ENCODE measurements at places on chromosomes 12 and 14.

DNA sequence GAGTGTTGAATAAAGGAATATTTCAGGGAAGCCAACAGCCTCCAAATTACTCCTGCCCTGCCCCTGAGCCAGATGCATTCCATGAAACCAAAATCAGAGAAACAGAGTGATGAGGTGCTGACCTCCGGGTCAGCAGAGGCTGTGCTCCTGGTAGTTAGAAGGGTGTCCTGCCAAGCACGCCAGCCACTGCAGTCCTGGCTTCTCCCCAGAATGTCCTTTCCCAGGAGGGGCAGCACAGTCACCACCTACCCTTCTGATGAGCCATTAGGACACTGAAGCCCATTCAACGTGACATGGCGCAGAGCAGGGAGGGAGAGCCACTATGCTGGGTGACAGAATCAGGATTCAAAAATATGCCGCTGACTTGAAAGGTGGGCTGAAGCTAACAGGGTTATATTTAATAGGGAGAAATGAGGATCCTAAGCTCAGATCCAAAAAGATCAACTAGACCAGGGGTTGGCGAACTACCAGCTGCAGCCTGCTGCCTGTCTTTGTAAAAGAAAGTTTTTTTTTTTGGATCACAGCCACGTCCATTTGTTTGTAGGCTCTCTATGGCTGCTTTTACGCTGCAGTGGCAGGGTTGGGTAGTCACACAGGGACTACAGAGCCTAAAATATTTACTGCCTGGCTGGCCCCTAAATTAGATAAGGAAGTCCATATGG, 34.5 kb upstream of the PLEK2 start:
- DNase-seq, result no peak

DNA sequence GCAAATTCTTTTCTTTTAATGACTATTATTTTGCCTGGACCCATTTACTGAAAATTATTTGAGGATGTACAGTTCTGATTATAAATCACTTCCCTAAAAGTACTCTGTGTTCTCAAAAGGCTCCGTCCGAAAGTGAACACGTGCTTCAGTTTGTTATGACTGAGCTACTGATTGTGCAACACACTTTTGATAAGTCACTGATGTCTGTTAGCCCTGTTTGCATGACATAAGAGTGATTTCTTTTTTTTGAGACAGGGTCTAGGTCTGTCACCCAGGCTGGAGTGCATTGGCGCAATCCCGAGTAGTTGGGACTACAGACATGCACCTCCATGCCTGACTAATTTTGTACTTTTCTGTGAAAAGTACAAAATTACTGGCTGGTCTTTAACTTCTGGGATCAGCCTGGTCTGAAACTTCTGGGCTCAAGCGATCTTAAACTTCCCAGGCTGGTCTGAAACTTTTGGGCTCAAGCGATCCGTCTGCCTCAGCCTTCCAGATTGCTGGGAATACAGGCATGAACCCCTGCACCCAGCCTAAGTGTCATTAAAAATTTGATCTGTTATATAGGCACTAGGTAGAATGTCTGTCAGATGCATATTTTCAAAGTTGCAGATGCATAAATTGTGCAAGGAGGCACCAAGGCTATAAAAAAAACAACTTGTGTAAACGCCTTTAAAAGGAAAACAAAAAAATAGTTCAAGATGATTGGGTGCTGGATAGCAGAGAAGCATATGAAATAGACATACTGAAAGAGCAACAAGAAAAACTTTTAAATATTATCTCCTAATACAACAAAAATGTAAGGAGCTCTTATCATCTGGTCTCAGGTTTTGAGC, 111.5 kb downstream of the SRGAP1 start:
- DNase-seq, result no peak

DNA sequence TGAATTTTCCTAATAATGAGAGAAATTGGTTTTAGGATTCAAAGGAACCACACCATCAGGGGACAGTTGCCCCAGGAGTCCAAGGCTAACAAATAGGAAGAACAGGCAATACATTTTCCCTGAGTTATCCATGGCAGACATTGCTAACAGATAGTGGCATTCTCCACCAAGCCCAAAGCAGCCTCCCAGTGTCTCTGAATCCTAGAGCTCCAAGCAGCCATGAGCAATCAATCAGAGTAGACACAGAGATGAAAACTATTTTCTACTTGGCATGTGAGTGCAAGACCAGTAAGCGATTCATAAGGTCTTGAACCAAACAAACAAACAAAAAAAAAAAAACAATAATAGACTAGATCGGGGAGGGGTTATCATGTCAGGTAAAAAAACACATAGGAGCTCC, 515.7 kb downstream of the MED13L start:
- no peak for DNase-seq

- DNase-seq, result peak; percentile 57
Measured at GRCh38 chr12:105352052-105352451, 21.6 kb downstream of the C12orf75 start.

DNA sequence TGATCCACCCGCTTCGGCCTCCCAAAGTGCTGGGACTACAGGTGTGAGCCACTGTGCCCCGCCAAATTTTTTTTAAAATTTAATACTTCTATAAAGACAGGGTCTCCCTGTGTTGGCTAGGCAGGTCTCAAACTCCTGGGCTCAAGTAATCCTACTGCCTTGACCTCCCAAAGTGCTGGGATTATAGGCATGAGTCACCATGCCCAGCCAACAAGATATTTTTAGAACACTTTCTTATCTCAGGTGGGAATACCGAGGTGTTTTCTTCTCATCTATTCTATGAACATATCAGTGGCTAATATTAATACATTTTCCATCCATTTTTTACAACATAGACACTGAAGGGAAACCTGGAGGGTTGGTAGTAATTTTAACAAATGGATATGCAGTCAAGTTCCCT, 38.0 kb upstream of the DHRS4 start:
- DNase-seq, result no peak

GRCh38 chr12:39572551-39572950, 47.1 kb downstream of the ABCD2 start:
- no peak for DNase-seq

- no peak for DNase-seq
Measured at GRCh38 chr14:76428611-76429010, 52.7 kb downstream of the ESRRB start.

GRCh38 chr14:74951443-74952179, 3.8 kb downstream of the PGF start:
- DNase-seq, result no peak

GRCh38 chr12:15880721-15881120, 1.5 kb upstream of the STRAP start:
- no peak for DNase-seq

- peak; percentile 20 for DNase-seq
Measured at GRCh38 chr12:31591380-31591901, 505 bp upstream of the DENND5B start.

DNA sequence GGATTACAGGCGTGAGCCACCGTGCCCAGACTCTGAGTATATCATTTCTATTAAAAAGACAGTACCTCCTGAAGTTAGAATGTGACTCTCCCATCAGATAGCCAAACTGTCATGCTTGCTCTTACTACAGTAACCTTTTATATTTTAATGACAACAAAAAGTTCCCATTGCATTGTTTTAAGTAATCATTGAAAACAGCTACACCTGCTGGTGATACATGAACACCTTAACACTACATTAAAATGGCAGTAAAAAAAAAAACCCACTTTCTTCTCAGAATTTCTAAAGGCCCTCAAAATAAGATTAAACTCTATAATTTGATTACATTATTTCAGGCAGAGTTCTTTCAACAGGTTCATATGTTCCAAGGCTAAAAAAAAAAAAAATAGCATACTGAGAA, 76.7 kb downstream of the SH2B3 start:
- DNase-seq, result no peak
